Aorta (tissue), 5 donors: ENCODE measurements at places on chromosomes 2 and 18.

DNA sequence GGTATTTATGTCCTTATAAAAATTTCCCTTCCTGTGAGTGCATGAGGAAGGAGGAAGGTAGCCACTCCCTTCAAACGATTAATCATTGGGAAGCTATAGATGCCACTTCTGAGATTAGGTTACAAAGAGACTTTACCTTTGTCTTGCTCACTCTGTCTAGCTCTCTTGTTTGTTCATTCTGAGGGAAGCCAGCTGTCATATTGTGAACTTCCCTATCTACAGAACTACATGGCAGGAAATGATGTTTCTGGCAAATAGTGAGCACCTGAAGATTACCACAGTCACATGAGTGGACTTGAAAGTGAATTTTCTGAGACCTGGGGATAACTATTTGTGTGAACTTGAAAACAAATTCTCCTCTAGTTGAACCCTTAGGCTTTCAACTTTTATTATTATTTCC is 776.8 kb downstream of the CCDC85A start:
- DNase-seq, result no peak

- no peak for DNase-seq
These were observed 115.7 kb downstream of the MSH2 start for GRCh38 chr2:47518497-47519146.

- DNase-seq, result no peak
These were observed 124.8 kb downstream of the TSN start for GRCh38 chr2:121880283-121880682.

GRCh38 chr18:56580026-56580425 is 58.4 kb downstream of the TXNL1 start:
- no peak for DNase-seq

DNA sequence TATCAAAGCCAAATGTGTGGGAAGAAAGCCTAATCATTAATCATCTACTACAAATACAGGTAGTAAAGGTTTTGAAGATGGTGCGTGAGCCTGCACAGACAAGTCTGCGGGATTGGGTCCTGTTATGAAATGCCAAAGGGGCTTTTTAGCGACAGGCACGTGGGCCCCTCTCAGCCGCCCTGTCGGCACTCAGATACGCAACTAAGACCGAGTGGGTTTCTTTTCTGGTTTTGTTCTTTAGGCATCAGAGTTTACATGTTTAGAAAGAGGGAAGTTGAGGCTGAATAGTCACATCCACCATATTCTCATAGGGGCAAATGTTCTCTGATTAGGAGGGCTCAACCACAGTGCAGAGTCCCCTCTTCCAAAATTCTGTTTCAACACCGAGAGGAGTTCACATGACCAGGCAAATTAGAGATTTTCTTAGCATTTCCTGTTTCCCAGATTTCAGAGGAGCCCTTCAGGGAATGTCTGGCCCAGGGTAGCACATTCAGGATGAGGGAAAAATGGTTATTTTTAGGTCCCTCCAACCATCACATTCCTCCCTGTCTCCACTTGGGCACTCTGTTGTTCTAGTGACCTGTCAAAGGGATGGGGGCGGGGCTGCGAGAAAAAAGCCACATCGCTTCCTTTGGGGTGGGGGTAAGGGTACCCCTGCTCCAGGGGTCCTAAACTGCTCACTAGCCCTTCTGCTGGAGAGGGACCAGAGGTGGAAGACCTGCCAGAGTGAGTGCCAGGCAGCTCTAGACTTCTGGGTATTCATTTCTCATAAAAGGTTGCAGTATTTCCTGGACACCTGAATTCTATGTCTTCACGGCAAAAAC is 159.2 kb downstream of the BCL2 start:
- no peak for DNase-seq

- peak; percentile 90 for DNase-seq
These were observed 24.5 kb downstream of the CYP27A1 start for GRCh38 chr2:218806346-218806978.

GRCh38 chr2:185265747-185266146 is 472.9 kb upstream of the FSIP2 start:
- DNase-seq, result no peak

DNA sequence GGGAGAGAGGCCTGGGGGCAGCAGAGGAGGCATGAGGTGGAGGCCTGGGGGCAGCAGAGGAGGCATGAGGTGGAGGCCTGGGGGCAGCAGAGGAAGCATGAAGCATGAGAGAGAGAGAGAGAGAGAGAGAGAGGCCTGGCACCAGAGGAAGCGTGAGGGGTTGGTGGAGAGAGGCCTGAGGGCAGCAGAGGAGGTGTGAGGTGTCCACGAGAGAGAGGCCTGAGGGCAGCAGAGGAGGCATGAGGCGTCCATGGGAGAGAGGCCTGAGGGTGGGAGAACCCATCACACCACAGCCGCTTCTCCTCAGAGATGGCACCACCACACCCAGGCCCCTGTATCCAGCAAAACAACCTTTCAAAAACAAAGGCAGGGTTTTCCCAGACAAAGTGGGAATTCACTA is 55.7 kb upstream of the KCNG2 start:
- no peak for DNase-seq

DNA sequence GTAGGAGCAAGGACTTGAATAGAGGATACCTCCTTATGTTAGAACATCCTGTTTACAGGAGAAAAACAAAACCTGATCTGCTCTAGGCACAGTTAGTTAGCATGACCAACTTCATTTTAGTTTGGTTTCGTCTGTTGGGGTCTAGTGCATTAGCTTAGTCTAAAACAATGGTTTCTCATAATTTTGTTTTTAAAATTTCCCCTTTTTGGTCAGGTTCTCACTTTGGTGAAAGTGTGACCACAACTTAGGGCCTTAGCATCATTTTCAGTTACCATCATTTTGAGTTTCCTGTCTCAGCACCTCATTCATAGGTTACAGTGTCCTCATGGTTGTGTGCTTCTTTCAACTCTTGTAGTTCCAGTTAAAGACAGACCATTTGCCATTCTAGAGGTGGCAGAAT is 1277.0 kb upstream of the SLC39A10 start:
- no peak for DNase-seq

GRCh38 chr2:27690052-27690451 is 26.4 kb downstream of the SLC4A1AP start:
- DNase-seq, result no peak

DNA sequence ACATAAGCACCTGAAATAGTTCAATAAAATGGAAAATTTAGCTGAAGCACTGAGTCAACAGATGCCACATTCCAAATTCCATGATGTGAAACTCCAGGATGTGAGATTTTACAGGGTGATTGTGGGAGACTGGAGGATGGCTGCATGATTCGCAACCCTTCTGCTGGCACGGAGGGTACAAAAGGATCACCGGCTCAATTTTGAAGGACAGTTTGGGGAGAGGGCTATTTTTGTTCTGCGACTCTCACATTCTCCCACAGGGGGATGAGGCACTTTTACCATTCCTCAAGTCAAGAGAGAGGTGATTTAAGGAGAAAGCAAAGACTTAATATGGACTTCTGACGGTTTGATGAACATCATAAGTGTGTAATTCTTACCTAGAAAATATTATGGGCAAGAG is 138.1 kb upstream of the CWC22 start:
- no peak for DNase-seq

GRCh38 chr2:68980956-68981355 is 6.5 kb downstream of the GKN1 start:
- no peak for DNase-seq

GRCh38 chr2:235940330-235940729 is 227.9 kb downstream of the GBX2 start:
- peak; percentile 65 for DNase-seq

DNA sequence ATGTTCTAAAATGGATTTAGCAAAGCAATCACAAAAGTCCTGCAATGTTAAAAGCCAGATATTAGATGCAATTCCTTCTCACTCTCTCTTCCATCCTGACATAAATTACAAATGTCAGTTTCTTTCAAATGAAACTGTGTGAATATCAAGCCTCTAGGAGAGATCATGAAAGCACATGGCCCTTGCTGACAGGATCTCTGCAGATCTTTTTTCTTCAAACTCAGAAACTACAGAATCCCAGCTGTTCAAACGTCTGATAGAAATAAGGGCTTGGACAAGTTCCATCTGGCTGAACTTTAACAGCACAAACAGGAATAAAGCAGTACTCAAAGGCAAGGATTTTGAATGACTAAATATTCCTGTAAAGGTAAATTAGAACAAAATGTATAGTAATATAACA is 47.6 kb downstream of the PDE1A start:
- no peak for DNase-seq

DNA sequence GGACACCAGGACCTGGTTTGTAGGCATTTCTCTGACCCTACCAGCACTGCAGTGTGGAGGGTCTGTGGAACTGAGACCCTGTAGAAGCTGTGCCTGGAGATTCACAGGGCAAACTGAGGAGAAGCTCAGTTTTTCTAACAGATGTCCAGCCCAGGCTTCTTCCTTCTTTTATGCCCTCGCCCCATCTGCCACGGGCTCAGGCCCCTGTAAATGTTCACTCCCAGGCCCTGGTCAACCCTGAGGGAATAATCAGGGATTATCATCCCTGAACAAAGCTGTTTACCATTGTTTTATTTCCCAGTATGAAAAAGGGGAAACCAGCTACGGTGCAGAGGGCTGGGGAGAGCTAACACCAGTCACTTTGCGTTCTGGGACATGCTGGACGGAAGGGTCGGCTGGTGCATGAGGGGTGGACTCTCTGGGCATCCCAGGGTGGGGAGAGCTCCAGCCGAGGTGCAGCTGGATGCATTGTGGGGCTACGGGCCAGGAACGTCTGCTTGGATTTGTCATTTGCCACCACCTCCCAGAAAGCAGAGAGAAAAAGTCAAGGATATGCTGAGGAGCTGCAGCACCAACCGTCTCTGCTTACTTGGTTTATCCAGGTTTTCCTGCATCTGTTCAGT is 183.8 kb downstream of the TFCP2L1 start:
- no peak for DNase-seq

DNA sequence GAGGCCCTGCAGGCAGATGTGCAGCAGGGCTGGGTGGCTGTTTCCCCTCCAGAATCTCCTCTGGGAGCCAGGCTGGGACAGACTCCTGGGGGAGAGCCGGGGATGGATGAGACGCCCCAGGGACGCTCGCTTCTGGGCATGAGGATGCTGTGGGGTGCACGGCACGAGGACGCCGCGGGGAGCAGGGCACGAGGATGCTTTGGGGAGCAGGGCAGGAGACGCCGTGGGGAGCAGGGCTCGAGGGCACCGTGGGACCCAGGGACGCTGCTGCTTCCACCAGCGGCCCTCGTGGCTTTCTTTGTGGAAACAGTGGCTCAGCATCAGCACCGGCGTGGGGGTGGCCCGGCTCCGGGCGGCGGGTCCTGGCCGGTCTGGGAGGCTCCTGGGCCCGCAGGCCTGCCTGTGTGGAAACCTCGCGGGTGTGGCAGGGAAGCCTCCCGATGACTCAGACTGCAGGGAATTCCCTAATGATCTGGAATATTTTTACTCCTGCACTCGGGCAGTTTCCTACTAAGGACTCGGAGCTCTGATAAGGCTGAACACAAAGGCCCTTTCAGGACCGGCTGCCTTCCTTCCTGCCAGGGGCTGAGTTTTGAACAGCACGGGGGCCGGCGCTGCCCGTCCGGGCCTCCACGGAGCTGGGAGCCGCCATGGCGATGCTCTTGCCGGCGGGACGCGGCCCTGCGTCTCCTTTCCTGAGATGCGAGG is 62.6 kb downstream of the NFATC1 start:
- DNase-seq, result peak; percentile 80

- no peak for DNase-seq
These were observed 214.5 kb downstream of the MCFD2 start for GRCh38 chr2:46701152-46701551.

DNA sequence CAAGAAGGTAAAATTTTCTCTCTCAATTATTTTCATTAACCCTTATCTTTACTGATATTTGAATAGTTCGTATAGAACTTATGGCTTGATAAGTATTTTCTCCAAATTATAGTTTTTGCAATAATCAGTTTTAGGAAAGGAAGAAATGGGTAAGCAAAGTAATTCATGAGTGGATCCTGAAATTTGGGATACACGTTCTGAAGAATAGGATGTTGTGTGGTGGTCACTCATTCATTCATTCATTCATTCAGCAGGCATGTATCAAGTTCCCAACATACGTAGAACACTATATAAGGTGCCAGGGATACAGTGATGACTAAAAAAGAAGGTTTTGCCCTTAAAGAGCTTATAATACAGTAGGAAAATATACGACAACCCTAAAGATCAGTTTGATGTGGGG is 95.4 kb downstream of the PTRHD1 start:
- no peak for DNase-seq

- no peak for DNase-seq
These were observed 59.6 kb downstream of the STPG4 start for GRCh38 chr2:47095349-47096020.

DNA sequence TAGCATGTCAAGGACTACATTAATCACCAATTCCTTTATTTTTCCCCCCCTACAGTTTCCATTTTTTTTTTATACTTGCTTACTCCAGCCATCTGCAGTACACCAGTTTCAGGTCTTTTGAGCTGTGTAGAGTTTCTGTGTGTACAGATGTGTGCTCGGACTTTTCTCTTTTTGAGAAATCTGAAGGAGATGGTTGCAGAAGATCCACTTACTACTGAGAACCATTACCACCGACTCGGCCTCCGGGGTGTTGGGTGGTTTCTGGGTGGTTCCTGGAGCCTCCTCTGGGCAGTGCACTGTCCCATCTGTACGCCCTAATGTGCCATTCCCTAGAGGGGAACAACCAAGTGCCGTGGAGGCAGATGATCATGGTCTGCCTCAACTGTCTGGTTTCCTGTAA is 15.4 kb upstream of the LYPD6B start:
- no peak for DNase-seq

GRCh38 chr2:189580658-189581353 is at the start of gene SLC40A1:
Gene SLC40A1 (minus strand): TSS chr2:189580786. CDS start chr2:189580460, 326 bp downstream.
- DNase-seq, result peak; percentile 91

DNA sequence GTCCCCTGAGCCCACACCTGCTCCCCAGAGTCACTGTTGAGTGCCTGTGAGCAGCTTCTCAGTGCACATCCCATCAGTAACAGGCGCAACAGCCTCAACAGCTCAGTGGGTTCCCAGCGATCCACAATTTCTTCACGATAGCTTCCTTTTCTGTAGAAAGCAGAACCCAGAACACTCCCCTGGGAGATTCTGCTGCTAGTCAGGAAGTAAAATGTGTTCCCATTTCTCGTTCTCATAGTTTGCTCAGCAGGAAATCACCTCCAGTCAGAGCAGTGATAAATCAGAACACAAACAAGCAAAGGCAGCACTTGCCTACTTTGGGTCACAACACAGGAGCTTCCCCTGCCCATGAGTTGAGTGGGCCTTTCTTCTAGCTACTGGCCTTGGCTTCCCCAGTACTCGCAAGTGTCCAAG is 48.9 kb upstream of the ATG16L1 start:
- DNase-seq, result no peak

- no peak for DNase-seq
These were observed 33.0 kb downstream of the MRO start for GRCh38 chr18:50786864-50787263.

- DNase-seq, result no peak
These were observed 86.4 kb upstream of the LTBP1 start for GRCh38 chr2:32860385-32860784.

- DNase-seq, result no peak
These were observed 30.9 kb downstream of the EPHA4 start for GRCh38 chr2:221541131-221541735.

GRCh38 chr2:205743137-205743536 is 60.8 kb downstream of the NRP2 start:
- DNase-seq, result no peak

GRCh38 chr2:30172627-30173026 is 25.8 kb downstream of the YPEL5 start:
- no peak for DNase-seq
